LHCN-M2 (cell line): ENCODE measurements at places on chromosomes 11 and 22.

GRCh38 chr11:74388678-74389327 lies 9.4 kb downstream of the PGM2L1 start:
- peak; percentile 63 for DNase-seq

DNA sequence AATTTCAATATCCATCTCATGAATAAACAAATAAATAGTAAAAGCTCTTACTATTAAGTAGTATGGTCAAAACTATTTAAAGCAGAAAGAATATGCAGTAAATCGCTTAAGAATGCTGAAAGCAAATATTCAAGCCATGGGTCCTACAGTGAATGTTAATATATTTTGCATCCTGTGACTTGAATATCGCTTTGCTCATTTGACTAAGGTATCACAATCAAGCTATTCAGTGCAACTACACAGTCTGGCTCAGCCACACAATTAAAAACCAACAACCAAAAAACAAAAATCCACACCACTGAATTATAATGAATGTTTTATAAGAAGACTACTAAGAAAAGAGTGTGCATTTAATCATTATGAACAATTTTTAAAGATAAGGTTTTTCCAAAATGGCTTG lies 45.3 kb downstream of the RAB6A start:
- DNase-seq = no peak

GRCh38 chr11:59938718-59939117 lies 486 bp downstream of the OOSP1 start:
- no peak for DNase-seq

DNA sequence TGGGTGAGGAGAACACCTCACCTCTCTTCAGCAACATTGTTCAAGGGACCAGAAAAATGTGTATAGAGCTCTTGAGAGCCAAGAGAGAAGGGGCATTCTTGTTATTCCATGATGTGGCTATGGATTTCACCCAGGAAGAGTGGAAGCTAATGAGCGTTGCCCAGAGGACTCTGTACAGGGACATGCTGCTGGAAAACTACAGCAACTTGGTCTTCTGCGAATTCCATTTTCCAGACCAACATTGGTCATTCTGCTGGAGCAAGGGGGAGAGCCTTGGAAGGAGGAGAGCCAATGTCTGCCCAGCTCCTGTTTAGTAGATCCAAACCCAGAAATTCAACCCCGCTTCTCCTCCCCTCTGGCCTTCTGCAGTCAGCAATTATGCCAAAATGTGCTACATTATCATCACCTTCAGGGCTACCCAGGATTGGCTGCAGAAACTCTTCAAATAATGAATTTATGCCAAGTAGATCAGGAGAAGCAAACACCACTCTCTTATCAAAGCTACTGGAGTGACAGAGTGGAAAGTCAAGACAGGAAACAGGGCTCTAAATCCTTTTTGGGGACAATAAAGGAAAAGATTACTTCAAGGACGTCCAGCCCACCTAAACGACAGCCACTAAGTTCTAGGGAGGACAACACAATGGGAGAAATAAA lies 707.5 kb upstream of the LUZP2 start:
- no peak for DNase-seq

GRCh38 chr11:130103296-130103814 lies 33.7 kb downstream of the APLP2 start:
- DNase-seq = peak; percentile 99

- DNase-seq = no peak
Measured at GRCh38 chr22:35604621-35605368, 12.3 kb downstream of the MB start.

- DNase-seq = no peak
Measured at GRCh38 chr11:39268176-39268690, 2191.2 kb downstream of the LRRC4C start.

DNA sequence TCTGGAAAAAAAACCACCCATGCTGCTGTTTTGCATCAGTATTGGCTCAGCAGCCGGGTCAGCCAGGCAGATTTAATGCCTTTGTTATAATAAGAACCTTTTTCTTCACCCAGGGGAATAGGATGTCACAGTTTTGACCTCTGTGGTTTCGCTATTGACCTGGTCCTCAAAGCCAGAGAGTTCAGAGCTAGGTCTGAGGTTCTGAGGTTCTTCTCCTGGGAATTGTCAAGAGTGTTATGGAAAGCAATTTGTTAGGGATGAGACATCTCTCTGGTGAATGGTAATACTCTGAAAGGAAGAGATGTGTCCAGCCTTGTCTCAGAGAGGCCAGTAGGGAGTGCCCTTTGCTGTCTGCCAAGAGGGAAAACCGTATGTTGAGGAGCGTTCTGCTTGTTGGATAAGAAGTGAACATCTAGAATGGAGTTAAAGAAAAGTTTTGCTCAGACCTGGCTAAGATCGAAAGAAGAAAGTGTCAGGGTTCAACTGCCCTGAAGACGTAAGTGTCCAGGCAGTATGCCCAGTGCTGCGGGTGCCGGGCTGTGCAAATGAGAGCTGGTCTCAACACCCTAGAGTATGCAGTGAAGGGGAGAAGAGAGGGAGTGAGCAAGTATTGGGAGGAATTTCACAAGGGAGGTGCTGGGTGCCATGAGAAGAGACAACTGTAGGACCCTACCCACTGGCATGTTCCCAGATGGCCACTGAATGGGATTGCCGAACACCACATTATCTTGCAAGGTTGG lies 150.9 kb upstream of the TTC12 start:
- DNase-seq = peak; percentile 97

- no peak for DNase-seq
Measured at GRCh38 chr11:78795621-78796261, 221.1 kb upstream of the NARS2 start.

DNA sequence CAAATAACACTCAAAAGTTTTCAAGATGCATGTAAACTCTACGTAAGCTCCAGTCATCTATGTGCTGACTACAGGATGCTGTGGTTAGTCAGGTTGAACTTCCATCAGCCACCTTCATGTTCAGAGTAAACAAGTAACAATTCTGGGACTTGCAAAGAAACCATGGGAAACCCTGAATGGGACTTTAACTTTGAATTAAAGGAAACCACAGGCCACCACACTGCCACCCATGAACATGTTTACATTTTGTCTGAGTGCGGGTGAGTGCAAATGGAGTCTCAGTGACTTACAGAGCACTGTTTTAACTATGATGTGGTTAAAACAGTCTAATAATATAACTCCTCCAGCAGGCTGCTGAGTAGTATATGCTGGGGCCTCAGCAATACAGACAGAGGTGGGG lies 12.9 kb upstream of the SYTL2 start:
- DNase-seq = no peak
